ENCODE measurements at places on chromosomes 1 and 21.

DNA sequence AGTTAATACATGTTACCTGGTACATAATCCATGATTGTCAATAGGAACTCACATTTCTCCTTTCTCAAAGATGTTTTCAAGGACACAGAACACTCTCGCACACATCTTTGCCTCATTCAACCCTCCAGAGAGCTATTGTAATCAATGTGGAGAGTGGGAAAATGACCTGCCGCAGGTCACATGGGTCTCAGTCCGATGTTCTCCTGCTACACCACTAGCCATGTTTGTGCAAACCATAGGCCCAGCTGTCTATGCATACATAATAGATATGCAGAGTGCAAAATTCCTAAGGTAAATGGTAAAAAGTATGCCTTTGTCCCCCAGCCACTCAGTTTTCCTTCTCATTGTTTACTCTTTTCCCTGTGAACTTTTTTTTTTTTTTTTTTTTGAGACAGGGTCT is 89.2 kb downstream of the ADSS2 start:
- no peak for DNase-seq

DNA sequence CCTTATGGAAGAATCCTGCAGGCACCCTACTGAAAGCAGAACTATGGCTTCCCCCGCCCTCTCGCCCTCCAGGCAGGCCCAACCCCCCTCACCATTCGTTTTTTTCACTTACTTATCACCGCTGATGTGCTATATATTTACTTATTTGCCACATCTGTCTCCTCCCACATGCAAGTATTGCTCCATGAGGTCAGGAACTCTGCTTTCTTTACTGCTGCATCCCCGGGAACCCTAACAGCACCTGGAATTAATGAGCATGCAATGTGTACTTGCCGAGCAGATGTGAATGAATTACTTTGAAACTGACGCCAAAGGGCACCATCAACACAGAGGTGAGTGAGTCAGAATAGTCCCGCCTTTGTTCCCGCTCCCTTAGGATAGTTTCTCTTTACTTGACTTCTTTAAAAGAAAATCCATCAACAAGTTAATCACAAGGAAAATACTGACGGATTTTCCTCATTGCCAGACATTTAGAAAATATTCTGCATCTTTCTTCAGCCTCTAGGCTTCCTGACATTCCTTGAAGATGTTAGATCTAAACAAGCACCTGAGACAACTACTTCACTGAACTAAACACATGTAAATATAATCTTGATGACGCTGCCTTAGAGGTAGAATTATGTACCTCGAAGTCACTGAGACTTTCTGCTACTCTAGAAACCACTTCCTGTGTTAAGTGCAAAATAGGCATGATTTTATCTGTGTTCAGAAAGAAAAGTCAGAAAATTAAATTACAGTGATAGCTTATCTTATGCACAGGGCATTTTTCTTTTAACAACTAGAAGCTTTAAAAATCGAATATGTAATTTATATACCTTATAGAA is 17.5 kb upstream of the RAB4A start:
- peak; percentile 43 for DNase-seq

GRCh38 chr1:169546087-169546995 is 39.9 kb downstream of the F5 start:
- peak; percentile 35 for DNase-seq

DNA sequence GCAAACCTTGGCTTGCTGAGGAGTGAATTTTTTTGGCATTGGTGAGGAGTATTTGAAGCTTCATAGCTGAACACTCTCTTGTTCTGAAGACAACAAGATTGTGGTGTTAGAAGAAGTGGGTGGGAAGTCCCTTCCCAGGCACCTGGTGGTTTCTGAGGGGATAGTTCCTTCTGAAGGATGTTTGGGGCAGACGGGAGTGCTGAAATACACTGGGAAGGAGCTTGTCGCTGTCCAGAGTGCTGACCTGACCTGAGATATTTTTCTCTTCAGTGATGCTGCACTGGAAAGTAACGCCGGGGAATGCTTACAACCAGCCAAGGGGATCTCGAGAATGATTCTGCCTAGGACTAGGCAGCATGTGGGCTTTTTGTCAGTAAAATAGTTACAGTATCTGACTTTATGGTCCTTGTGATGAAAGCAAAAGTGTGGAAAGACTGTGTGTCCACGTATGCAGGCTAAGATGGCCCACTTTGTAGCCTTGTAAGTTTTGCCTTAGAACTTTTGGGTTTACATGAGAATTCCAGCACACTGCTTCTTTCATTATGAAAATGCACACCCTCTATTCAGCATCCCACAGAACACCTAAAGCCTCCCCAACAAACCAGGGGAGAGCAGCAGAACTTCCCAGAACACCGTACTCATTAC is 33.1 kb upstream of the NFASC start:
- DNase-seq = peak; percentile 88

DNA sequence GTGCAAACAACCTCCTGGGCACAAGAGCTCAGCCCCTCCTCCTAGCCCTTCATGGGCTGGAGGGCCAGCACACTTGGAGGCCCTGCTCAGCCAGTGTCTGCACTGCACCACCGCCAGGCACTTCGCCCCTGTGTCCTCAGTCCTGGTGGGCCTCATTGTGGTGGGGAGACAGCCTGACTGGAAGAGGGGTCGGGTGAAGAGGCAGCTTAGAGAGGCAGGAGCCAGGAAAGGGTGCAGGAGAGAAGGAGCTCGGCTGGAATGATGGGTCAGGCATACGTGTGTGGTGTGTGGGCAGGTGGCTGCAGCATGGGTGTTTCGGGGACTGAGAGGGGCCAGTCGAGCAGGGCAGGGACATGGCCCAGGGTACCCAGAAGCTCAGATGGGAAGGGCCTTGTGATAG is 4.1 kb downstream of the WNT3A start:
- DNase-seq = no peak

GRCh38 chr21:37665230-37666024 is 250.8 kb downstream of the KCNJ6 start:
- no peak for DNase-seq

DNA sequence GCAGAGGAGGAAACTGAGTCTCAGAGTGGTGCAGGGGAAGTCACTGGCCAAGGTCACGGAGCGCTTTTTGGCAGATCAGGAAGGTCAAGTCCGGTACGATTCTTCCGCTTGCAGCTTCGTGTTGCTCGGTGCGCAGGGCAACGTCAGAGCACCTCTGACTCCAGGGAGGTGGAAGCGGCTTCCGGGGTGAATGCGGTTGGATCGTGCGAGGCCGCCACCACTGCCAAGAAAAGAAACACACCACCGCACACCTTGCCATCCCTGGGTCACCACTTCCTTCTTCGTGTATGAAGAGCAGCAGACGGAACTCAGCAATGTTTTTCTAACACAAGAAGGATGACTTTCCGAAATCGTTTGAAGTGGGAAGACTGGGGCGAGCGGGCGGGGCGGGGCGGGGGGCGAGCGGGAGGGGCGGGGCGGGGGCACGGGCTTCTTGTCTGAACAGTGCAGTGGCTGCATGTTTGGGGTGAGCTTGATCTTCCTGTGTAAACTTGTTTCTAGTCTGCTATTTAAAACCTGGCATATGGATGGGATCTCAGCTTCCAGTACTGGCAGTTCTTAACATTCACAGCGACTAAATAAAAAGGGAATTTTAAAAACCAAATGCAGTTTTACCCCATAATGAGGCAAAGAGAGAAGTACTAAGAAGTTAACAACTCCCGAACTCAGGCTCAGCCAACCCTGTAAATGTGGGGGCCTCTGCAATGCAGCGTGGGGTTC is 300.0 kb downstream of the RRAGC start:
- DNase-seq = no peak

DNA sequence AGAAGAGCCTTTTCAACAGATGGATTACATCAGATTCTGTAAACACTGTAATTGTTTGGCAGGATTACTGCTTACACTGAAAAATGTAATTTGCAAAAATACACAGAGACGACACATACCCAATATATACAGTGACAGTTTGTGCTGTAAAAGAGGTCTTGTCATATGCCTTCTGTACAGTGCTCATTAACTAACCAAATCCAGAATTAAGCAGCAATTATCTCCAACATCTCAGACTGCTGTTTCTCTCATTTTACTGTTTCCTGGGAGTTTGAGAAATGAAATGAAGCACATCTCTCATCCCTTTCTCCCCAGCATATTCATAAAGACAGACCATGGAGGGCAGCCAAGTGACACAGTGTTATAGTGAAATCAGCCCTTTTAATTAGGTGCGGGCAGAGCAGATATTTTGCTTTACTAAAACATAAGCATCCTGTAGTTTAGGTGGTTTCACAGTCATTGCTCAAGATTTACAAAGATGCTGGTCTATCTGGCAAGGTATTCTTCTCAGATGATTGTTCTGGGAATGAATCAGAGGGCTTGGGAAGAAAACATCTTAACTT is 618.4 kb upstream of the USP24 start:
- DNase-seq = no peak

DNA sequence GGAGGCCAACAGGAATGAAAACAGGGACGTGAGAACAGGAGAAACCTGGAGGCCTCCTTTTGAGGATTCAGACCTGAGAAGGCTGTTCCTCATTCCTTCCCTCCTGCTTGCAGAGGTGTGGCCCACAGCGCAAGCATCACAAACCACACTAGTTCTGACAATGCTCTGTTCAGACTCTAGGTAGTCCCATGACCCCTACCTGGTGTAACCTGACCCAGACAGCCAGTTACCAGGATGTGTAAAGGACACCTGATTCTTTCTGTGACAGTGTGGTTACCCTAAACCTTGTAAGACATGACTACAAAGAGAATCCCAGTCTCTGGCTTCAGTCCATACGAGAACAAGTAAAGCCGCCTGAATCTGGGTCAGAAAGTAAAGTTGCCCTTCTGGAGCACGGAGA is 3.2 kb downstream of the MECR start:
- DNase-seq = no peak

GRCh38 chr1:185964946-185965345 is 230.8 kb downstream of the HMCN1 start:
- DNase-seq = no peak

DNA sequence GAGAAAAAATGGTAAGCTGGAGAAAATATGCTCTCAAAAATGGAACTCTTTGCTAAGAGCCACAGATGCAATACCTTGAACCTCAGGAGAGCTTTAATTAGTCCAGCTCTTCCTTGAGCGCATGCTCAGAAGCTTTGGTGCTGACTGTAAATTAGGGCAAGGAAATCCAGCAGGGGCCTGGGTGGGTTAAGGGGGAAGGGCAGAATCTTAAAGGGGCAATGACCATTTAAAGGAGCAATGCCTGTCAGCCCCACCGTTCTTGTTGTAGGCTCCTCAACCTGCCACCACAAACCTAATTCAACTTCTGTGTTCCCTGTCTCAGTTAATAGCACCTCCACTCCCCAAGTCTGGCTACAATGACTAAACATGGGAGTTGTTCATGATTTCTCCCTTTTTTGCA is 6.8 kb upstream of the SLC22A15 start:
- DNase-seq = peak; percentile 85

DNA sequence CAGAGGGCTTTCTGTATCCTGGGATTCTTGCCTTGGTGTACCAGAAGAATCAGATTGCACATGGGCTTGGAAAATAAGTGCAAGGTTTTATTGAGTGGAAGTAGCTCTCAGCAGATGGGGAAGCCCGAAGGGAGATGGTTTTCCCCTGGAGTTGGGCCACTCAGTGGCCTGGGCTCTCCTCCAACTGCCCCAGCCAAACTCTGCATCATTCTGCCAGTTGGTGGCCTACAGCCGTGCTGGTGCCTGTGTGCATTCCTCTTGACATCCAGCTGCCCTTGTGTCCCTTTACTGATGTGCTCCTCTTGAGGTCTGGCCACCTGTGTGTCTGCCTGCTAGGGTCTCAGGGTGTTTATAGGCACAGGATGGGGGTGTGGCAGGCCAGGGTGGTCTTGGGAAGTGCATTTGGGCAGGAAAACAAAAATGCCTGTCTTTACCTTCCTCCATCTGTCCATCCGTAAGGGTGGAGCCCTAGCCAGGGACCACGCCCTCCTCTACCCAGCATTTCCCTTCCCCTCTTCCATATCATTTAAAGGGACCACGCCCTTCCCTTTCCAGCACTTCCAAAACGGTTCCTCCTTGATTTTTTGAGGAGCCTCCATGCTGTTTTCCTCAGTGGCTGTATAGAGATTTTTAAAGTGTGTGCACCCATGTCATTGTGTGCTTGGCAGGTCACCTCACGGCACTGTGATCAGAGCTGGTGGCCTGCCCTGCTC is 18.9 kb downstream of the SNAP47 start:
- DNase-seq = no peak

DNA sequence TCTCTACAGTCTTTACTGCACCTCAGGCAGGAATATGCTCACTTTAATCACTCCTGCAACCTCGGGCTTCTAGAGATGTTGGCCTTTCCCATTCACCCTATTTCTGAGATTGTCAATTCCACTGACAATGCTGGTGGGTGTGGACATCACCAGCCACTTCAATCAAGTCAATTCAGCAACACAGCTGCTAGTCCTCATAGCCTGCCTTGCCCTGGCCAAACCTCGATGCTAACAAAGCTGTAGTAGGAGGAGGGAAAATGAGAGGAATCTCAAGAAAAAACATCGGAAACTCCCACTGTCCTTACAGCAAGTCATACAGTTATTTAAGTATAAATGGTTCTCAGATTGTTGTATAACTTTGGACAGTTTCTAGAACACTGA is 155.0 kb downstream of the KCNH1 start:
- no peak for DNase-seq

DNA sequence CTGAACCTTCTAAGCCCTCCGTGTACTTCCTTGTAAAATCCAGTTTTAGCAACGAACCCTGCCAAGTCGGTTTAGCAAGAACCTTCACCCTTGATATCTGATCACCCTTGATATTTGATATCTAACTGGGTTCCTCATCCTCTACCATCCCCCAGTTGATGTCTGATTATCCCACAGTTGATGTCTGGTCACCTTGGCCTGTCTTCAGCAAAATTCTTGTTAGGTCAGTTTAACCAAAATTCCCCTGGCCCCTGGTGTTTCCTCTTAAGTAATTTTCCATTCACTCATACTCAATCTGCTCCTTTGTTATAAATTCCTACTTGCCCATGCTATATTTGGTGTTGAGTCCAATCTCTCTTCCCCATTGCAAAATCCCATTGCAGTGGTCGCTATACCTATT is 114.5 kb upstream of the ZNHIT6 start:
- no peak for DNase-seq

DNA sequence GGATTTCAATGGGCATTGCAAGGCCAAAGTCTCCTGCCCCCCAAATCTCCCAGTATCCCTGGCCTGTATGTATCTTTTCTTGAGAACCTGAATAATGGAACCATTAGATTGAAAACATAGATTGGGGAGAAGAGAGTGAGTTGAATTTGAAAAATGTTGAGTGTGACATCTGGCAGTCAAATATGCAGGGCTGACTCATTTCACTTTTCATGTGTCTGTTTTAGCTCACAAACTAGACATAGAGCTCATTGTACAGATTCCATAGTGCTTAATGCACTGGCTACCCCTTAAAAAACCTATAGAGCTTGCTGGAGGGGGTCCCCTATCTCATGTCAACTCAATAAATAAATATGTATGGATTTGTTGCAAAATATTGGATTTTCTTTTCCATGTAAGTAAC is 30.8 kb downstream of the DDR2 start:
- no peak for DNase-seq

DNA sequence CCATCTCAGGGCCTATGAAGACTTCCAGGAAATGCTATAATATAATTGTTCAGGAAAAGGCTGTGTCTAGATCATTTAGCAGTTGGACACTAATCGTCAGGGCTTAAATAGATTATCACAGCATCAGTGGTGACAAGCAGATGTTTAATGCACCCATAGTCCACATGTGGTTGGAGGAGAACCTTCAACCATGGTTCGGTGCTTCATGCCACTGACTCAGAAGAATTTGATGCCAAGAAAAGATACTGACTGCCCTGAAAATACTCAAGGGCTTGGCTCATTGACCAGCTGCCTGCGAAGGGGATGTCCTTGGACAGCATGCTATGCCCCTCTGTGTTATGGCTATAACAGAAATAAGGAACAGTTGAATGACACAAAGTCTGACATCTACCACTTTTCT is 175.7 kb downstream of the HHIPL2 start:
- no peak for DNase-seq

GRCh38 chr1:58783090-58783992 is 506 bp downstream of the JUN start:
- peak; percentile 29 for DNase-seq
